ENCODE measurements at places on chromosomes 1 and 21. TPM values are rescaled to one million over a fixed set of nuclear protein-coding genes. Genes with fewer than 3 reads are reported as not detected.
A peak's percentile ranks its signal among the peaks of the same experiment; 100 is the strongest.

DNA sequence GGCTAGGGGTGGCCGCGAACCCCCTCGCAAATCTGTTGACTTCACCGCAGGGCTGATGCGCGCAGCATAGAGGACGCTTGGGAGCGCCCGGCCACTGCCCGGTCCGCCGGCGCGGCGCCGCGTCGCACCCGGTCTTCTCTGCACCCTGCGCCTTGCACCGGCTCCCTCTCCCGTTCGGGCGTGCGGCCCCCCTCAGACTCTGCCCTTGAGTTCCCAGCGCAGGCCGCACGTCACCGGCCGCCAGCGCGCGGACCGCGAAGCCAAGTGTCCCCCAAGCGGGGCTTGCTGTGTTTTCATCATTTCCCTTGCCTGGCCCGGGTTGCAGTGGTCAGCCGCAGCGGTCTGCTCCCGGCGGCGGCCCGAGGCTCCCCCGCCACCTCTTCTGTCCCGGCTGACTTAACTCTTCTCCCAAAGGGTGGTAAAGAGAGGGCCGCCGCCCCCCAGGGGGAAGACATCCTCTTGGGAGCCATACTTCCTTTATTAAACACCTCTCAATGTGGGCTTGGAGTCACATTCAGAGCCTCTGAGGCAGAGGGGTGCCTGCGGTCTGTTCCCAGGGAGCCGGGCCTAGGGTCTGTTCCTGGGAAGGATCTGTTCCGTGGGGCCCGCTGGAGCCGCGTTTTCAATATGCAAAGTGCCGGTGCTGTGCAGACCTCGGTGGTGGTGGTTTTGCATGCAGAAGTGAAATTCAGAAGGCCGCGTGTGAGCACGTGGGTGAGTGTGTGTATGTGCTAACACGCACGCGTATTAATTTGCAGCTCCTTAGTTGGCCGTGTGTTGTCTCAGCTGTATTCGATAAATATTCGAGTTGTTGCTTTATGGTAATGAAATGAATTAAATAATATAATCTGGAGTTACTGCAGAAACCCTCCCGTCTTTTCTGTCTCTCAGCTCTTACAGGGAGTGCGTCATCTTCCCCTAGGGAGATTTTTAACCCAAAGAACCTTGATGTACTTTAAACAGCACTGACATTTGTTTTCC is 17.6 kb downstream of the PBX1 start:
- peak overlapping the region; percentile 10 for H3K27ac ChIP-seq
- H3K27me3 ChIP-seq: no peaks in the 10 kb centered on the region
- H3K4me3 ChIP-seq: peak overlapping the region; percentile 22
- peaks cover 24% of the 10 kb centered on the region for H3K4me1 ChIP-seq
- no peak for DNase-seq
- no peaks in the 10 kb centered on the region for H3K36me3 ChIP-seq

The IGFN1 gene
- total RNA-seq: not detected

GRCh38 chr1:164704954-164705353 is 146.0 kb downstream of the PBX1 start:
- H3K36me3 ChIP-seq: no peaks in the 10 kb centered on the region
- peaks cover 59% of the 10 kb centered on the region for H3K4me1 ChIP-seq
- H3K27ac ChIP-seq: no peak overlapping the region
- no peaks in the 10 kb centered on the region for H3K27me3 ChIP-seq

GRCh38 chr1:23977187-23977853 is 2.8 kb downstream of the SRSF10 start:
- no peak overlapping the region for H3K27ac ChIP-seq
- H3K27me3 ChIP-seq: no peaks in the 10 kb centered on the region
- no peak for DNase-seq

GRCh38 chr1:40781608-40781971 is 2.0 kb upstream of the KCNQ4 start:
- no peak overlapping the region for H3K27ac ChIP-seq
- peaks cover 27% of the 10 kb centered on the region for H3K4me1 ChIP-seq
- peaks cover 6% of the 10 kb centered on the region for H3K27me3 ChIP-seq
- H3K36me3 ChIP-seq: peaks cover under 1% of the 10 kb centered on the region

The RNU1-4 gene
- total RNA-seq: under 0.01 TPM

Data from suprapubic skin (tissue), 4 donors.